ENCODE measurements at places on chromosomes 2 and 18.

DNA sequence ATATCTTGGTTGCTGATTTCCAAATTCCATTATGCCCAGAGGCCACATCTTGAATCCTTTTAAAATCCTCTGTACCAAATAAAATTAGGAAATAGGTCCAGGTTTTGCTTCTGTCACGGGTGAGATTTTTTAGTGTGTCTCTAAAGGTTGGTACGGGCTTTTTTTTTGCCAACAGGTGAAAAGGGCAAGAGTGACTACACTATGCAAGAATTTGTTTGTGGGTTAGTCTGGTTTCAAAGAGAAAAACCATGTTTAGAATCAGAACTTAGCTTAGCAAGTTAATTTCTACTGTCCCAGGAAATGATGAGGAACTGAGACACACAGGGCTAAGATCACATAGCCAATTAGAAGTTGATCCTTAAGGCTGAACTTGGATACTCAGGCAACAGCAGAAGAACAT, 41.7 kb downstream of the POLR1A start:
- DNase-seq: no peak

- no peak for DNase-seq
Measured at GRCh38 chr2:23497063-23497462, 112.1 kb downstream of the KLHL29 start.

DNA sequence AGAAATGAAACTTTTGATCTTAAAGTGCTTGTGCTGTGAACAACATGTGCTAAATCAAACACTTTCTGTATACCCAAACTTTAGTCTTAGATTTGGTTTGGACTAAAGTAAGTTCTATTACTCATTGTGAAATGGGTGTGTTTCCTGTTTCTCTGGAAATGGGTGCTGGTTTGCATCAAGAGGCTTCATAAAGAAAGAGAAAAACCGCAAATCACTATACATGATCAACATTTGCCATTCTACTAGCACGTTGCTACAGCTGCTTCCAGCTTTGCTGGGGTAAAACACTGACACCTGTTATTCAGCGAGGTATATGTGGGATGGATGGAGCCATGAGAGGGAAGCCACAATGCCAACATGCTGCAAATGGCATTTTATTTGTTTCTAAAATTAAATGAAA, 547.0 kb upstream of the ACVR2A start:
- DNase-seq: peak; percentile 2

DNA sequence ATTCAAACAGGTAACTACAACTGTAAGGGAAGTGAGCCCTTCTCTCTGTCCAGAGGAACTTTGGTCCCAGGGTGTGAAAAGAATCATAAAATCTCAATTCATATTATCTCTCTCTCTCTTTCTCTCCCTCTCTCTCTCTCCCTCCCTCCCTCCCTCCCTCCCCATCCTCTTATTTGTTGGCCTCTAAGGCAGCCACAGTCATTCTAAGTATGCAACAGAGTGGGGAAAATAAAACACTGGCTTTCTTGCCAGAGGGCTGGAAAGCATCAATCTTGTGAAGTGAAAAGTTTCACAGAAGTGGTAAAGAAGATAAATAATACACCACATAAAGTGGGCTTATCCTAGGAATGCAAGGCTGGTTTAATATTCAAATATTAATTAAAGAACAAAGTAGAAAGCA, 95.6 kb upstream of the KCNH7 start:
- no peak for DNase-seq

DNA sequence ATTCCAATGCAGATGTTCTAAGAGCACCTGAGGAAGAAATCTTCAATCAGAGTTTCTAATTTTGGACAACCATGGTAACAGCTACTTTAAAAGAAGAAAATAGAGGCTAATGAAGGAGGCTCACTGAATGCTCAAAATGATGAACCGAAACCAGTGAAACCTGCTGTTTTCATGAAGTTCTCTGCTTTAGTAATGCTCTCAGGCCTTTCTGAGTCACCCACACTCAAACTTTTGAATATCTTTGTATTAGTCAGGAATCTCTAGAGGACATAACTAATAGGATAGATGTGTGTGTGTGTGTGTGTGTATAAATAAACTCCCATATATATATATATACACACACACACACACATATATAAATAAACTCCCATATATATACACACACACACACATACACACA, 76.9 kb upstream of the RIT2 start:
- DNase-seq: no peak

GRCh38 chr2:8437228-8437948, 244.5 kb upstream of the ID2 start:
- no peak for DNase-seq

DNA sequence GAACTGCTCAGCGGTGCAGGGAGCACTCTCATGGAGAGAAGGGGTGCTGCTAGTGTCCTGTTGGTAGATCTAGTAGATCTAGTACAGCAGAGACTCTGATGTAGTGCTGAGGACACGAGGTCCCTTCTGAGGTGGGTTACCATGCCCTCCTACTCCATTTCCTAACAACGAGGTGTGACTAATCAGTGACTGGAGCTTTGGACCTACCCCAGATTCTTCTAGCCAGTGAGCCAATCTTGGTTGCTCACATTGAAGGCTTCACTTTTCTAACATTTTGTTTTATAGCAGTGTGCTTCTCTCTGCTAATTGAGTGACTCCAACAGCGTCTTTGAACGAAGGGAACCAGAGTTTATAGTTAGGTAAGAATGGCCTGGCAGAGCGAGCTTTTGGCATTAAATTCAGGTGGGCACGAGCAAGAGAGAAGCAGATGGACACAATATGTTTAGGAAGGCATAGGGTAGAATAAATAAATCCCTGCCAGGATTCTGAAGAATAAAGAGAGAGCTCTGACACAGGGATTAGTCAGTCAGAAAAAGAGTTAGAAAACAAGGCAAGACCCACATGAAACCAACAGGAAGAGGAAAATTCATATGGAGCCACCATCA, 306.0 kb upstream of the RAB12 start:
- DNase-seq: no peak

DNA sequence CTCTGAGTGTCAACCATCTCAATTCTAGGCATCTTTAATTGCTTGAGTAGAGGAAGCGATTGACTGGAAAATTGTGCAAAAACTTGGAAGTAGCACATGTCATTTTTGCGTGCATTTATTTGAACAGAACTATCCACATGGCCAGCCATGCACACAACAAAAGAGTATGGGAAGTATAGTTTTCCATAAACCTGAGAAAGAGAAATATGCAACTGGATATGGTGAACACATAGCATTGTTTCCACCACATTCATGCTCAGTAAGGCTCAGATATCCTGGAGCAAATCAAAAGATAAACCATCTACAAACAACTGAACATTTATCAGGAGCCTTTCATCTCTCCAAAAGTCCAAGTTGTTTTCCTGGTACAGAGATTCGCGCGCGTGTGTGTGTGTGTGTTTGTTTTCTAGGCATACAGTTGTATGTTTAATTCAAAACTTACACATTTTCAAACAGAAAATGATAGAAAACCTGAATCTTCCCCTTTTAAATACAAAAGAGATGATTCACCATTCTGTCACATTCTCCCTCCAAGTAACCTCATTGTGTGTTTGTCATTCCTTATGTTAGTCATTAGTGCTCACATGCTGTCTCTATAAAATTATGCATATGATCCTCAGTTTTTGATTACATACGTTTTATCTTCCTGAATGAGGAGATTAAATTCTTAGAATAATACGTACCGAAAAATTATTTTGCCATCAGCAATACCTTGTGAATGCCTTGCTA, 780.4 kb upstream of the NRXN1 start:
- DNase-seq: no peak

DNA sequence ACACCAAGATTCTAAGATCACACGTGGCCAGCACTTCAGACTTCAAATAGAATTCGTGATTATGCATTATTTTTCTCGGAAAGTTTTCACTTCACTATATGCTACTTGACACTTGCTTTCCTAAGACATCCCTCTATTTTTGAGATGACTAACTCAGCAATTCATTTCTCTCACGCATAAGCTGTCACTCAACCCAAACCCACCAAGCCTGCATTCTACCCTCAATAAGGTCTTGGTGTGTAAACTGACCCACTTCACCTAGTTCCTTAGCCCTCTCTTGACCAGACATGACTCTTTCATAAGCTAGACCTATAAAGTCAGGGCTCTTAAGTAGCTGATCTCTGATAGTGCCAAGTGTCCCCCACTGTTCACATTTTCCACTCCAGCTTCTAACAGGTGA, 11.7 kb downstream of the CKAP2L start:
- DNase-seq: no peak

- no peak for DNase-seq
Measured at GRCh38 chr2:119053700-119054436, 104.7 kb downstream of the C1QL2 start.

GRCh38 chr2:217632043-217632442, 370.8 kb downstream of the TNS1 start:
- DNase-seq: no peak

DNA sequence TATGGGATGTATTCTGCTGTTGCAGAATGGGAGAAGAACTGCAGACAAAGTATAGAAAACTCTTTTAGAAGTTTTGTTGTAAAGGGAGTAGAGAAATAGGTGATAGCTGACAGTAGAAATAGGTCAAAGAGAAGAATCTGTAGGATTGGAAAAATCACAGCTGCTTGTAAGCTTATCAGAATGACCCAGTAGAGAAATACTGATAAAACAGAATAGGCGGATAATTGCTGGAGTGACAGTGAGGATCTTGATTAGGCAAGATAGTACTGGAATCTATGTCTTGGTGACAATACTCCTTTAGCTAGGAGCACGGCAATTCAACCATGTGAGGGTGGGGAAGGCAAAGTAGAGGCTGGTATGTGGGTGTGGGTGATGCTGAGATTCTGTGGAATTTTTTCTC, 4.5 kb upstream of the SMAD4 start:
- DNase-seq: no peak

GRCh38 chr2:20434588-20435294, 12.1 kb upstream of the RHOB start:
- no peak for DNase-seq

- no peak for DNase-seq
Measured at GRCh38 chr2:168585700-168586099, 129.6 kb downstream of the CERS6 start.

- no peak for DNase-seq
Measured at GRCh38 chr2:240206630-240207029, 66.2 kb upstream of the OTOS start.

- DNase-seq: no peak
Measured at GRCh38 chr2:223896833-223897311, 48.3 kb downstream of the WDFY1 start.

- no peak for DNase-seq
Measured at GRCh38 chr2:61471905-61472805, 1.3 kb upstream of the USP34 start.

DNA sequence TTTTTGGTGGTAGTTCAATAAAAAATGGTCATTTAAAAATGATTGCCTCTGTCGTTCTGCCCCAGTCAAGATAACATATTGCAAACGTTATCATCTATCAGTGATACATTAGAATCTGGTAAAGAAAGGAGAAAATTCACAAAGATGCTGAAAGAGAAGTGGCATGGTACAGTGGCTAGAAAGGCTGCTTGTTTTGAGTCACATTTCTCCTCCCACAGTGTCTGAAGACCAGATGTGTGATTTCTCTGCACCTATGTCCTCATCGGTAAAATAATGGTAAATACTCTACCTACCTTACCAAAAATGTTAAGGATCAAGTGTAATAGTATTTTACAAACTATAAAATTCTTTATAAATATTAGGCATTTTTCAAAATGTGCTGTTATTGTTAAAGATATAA, 76.1 kb upstream of the NOSTRIN start:
- no peak for DNase-seq

DNA sequence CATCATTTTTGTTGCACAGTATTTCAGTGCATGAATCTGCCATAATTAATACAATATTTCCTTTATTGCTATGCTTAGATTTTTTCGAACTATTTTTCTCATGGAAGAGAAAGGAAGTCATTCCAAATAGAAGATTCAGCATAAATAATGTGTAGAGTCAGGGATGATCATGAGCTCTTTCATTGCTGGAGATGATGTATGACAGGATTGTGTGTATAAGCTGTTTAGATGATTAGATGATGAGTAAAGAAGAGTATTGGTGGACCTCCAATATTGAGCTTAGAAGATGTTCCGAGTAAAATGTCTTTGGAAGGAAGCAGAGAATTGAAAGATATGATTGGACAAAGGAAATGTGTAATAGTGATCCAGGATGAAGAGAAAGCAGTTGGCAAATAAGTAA, 364.5 kb downstream of the PARD3B start:
- DNase-seq: no peak
